ENCODE measurements at places on chromosomes 4 and X. TPM values are rescaled to one million over a fixed set of nuclear protein-coding genes. Genes with fewer than 3 reads are reported as not detected.

TMPRSS11D gene
- total RNA-seq, result not detected

UGT2B15 gene
- total RNA-seq, result not detected

NRK gene
- total RNA-seq, result not detected

PABPC4L gene
- not detected for total RNA-seq

IL2 gene
- total RNA-seq, result 0.60 TPM

TBC1D19 gene
- 4.8 TPM for total RNA-seq

PDE6B gene
- total RNA-seq, result 19.3 TPM

ODAM gene
- not detected for total RNA-seq

CXCL1 gene
- not detected for total RNA-seq

CT45A9 gene
- total RNA-seq, result not detected

ZNF711 gene
- total RNA-seq, result 0.17 TPM

GAGE12F gene
- not detected for total RNA-seq

TMEM47 gene
- total RNA-seq, result not detected

BANK1 gene
- 0.46 TPM for total RNA-seq

CSN1S1 gene
- total RNA-seq, result not detected

CAPN6 gene
- total RNA-seq, result not detected

ENPEP gene
- not detected for total RNA-seq

DMRTC1 gene
- not detected for total RNA-seq

MAPK10 gene
- total RNA-seq, result not detected

SPANXA1 gene
- total RNA-seq, result not detected

DDX53 gene
- not detected for total RNA-seq

DCAF12L1 gene
- not detected for total RNA-seq

MAGEA2 gene
- not detected for total RNA-seq

SRD5A3 gene
- total RNA-seq, result 6.2 TPM

RHOXF2B gene
- total RNA-seq, result not detected

KLHL13 gene
- total RNA-seq, result 0.08 TPM

SMR3B gene
- total RNA-seq, result not detected

FAAH2 gene
- total RNA-seq, result 1.7 TPM

COL25A1 gene
- total RNA-seq, result 0.07 TPM

KDM5C gene
- 78.5 TPM for total RNA-seq

CENPVL1 gene
- not detected for total RNA-seq

FHDC1 gene
- total RNA-seq, result 0.12 TPM

SPRY1 gene
- 8.6 TPM for total RNA-seq

UBE2D3 gene
- 356 TPM for total RNA-seq

CT45A2 gene
- total RNA-seq, result not detected

CD38 gene
- total RNA-seq, result 113 TPM

PLS3 gene
- 0.33 TPM for total RNA-seq

NPY5R gene
- not detected for total RNA-seq

ZNF280C gene
- 3.8 TPM for total RNA-seq

All from activated naive CD4-positive, alpha-beta T cell treated with anti-CD3 and anti-CD28 coated beads, Interleukin-2, amount 10 ng/mL, durations not matched to agents 5 hours and 36 hours (primary cell).